Activated gamma-delta T cell treated with Interleukin-2 at 50 U/mL for 16 hours (primary cell): ENCODE measurements at places on chromosomes 1 and 21.

- DNase-seq, result no peak
Measured at GRCh38 chr1:218384581-218384993, 39.5 kb downstream of the TGFB2 start.

DNA sequence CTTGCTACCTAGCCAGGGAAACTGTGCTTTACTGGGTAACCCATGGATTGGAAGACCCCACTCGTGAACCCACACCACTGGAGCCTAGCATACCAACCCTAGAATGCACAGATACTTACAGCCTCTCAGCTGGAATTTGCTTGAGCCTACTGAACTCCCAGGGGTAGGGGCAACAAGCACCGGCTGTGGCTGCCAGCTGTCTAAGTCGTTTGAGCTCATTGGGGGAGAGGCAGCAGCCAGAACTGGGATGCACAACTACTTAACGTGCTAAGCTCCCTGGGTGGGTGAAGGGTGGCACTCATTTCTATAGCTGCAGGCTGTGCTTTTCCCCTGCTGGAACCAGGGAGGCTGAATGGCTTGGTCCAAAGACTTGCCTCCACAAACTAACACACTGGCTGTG lies 212.4 kb downstream of the ZNF648 start:
- no peak for DNase-seq

DNA sequence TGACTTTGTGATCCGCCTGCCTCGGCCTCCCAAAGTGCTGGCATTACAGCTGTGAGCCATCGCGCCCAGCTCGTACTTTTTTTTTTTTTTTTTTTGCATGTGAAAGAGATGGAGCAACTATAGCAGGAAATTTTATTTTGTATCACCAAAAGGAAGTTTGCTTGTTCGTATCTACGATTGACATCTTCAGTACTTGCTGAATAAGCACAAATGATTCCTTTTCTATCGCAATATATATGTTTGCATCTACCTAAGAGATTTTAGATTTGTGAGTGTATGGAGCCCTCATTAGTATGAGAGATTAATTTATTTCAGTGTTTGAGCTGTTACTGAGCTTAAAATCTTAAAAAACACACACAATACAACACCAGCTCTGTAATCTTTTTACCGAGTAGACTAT lies 143.1 kb downstream of the NFIA start:
- DNase-seq, result no peak

DNA sequence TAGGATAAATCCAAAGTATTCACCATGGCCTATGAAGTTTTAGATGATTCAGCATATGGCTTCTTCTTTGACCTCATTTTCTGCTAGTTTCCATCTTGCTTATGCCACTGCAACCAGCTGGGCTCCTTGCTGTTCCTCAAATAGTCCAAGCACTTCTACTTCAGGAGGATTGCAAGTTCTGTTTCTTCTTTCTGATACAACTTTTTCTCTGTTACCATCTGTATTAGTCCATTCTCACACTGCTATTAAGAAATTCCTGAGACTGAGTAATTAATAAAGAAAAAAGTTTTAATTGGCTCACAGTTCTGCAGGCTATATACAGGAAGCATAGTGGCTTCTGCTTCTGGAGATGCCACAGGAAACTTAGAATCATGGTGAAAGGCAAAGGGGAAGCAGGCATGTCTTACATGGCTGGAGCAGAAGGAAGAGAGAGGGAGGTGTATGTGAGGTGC lies 20.3 kb downstream of the PTGS2 start:
- DNase-seq, result no peak

- DNase-seq, result no peak
Measured at GRCh38 chr21:38909929-38910328, 104.2 kb downstream of the ETS2 start.

GRCh38 chr1:58809325-58810010 lies 25.6 kb upstream of the JUN start:
- DNase-seq, result no peak

DNA sequence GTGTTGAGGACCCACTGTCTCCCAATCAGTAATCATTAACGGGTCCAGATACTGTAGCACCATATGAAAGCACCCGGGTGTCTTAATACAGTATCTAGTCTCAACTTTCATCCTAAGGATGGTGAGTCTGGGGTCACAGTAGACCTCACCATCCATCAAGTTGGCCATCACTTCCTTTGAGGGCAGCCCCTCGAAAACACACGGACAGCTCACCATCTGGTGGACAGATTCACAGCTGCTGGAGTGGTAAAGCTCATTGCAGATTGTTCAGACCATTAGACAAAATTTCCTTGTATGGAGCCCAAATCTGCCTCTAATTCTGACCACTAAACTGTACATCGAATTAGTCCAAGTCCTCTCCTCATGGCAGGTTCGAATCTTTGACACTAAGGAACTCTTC lies 123.1 kb downstream of the PGBD5 start:
- DNase-seq, result no peak

GRCh38 chr1:1161683-1162079 lies 12.0 kb upstream of the TTLL10 start:
- no peak for DNase-seq

DNA sequence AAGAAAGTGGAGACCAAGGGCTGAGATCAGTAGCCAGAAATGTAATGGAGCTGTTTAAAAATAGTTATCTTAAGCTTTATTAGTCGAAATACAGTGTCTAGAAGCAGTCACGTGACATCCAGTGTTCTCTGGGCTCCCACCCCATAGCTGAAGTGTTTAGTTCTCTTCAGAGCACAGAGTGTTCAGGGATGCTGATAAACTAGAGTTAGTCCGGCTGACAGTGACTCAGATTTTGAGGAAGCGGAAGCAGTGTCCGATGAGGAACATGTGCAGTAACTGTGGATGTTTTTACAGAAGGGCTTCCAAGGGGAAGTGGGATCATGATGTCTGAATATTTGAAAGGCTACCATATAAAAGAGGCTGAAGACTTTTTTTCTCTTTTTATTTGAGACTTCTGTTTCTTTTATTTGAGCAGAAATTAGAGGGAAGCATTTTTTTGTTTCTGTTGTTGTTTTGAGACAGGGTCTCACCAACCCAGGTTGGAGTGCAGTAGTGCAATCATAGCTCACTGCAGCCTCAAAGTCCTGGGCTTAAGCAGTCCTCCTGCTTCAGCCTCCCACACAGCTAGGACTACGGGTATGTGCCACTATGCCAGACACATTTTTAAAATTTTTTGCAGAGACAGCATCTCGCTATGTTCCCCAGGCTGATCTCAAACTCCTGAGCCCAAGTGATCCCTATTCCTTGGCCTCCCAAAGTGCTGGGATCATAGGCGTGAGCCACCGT lies 124.2 kb downstream of the GALNT2 start:
- DNase-seq, result no peak

DNA sequence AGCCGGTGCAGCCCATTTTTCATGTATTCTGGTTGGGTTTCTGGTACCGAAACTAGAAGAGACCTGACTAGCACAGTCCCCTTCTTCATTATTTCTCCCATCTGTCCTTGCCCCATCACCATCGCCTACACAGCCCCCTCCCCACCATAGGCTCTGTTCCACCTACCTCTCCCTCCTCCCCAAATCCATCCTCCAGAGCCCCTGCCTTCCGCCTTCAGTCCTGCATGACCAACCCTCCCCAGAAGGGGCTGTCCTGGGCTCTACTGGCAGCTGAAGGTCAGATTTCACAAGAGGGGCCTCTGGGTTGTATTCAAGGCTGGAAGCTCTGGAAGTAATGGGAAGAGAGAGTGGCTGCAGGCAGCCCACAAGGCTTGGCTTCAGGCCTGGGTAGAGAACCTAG lies 55.2 kb downstream of the SDC3 start:
- no peak for DNase-seq
